Vein endothelial cell (primary cell): ENCODE measurements at places on chromosomes 3 and 15. TPM values are rescaled to one million over a fixed set of nuclear protein-coding genes. Genes with fewer than 3 reads are reported as not detected.

The RTP3 gene
- total RNA-seq, result not detected in 2 replicates

The MCF2L2 gene
- 0.65 and 1.2 TPM in 2 replicates for total RNA-seq

The SLC12A6 gene
- 25.5 and 30.6 TPM in 2 replicates for total RNA-seq

The RYR3 gene
- total RNA-seq, result under 0.01 TPM in 1 of 2 replicates, not detected in the other

The CPN2 gene
- total RNA-seq, result not detected in 2 replicates

The SKOR1 gene
- 0.10 TPM in 1 of 2 replicates, not detected in the other for total RNA-seq

The FANCD2OS gene
- not detected in 2 replicates for total RNA-seq

The TPRG1 gene
- 0.38 and 0.98 TPM in 2 replicates for total RNA-seq

The CPNE4 gene
- not detected in 2 replicates for total RNA-seq

The FOXB1 gene
- not detected in 2 replicates for total RNA-seq

The ARRDC4 gene
- total RNA-seq, result 1.3 and 3.6 TPM in 2 replicates

The DLL4 gene
- 80.4 and 101 TPM in 2 replicates for total RNA-seq

The ARL6 gene
- 5.9 and 7.7 TPM in 2 replicates for total RNA-seq

The SAXO2 gene
- total RNA-seq, result 0.33 and 1.8 TPM in 2 replicates

The SPINK8 gene
- total RNA-seq, result not detected in 2 replicates

The PLCL2 gene
- 10.8 and 13.4 TPM in 2 replicates for total RNA-seq

The COL6A5 gene
- not detected in 2 replicates for total RNA-seq

The KCNMB3 gene
- 2.3 and 4.2 TPM in 2 replicates for total RNA-seq

The DPH6 gene
- 6.9 and 12.3 TPM in 2 replicates for total RNA-seq

The DHFR2 gene
- 2.4 and 2.9 TPM in 2 replicates for total RNA-seq

The DNAH12 gene
- under 0.01 and 0.10 TPM in 2 replicates for total RNA-seq

The GABRR3 gene
- total RNA-seq, result not detected in 2 replicates

The TRIP4 gene
- total RNA-seq, result 13.1 and 13.4 TPM in 2 replicates
